Stimulated activated CD8-positive, alpha-beta memory T cell treated with anti-CD3 and anti-CD28 coated beads, Interleukin-7, amount 100 ng/mL, for 48 hours (primary cell): ENCODE measurements at places on chromosomes 4 and X.

GRCh38 chr4:25930731-25931354, 16.8 kb downstream of the SMIM20 start:
- DNase-seq, result no peak

DNA sequence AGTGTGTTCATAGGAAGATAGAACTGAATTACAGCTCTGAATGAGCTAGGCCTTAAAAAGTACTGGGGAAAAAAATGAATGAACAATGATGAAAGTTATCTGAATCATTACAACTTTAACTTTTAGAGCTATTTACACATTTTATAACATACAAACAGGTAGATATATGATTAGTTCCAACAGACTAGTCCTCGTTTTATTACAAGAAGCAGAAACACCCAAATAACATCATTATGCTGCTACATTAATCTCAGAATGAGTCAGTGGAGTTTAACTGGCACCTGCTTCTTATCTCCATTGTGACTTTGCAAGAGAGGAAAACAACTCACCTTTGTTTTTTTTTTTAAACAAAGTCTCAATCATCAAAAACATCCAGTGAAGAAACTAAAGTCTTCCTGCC, 15.2 kb downstream of the ATP8A1 start:
- no peak for DNase-seq

DNA sequence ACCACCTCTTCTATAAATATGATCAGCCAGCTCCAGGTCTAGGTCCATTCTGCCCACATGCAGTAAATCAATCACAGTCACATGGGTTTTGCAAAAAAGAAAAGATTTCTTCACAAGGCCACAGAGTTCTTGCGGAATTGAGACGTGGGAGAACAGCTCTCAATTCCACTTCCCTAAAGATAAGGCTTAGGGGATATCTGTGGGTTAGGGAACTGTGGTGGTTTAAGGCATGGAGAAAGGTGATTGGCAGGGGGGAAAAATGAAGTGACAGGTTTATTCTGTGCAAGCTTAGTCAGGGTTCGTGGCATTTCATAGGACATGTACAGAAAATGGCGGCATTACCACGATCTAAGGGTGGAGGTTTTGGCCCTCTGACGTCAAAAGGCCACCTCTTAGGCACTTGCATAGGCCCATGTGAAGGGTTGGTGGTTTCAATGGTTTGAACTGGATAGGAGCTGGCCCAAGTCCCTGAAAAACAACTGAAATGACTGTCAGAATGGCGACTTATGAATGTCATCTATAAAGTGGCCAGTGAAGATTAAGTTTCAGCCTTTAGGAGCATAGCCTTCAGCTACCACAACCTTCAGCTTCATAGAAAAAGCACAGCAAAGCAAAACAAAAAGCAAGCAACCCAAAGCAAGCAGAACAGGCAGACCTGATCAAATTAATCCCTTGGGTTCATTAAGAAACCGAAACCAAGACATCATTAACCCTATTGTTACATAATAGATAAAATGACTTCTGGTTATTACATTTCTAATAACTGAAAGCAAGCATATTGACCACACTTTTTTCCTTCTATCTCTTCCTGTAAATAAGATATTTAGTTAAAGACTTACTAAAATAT, 289.8 kb upstream of the SFRP2 start:
- no peak for DNase-seq

DNA sequence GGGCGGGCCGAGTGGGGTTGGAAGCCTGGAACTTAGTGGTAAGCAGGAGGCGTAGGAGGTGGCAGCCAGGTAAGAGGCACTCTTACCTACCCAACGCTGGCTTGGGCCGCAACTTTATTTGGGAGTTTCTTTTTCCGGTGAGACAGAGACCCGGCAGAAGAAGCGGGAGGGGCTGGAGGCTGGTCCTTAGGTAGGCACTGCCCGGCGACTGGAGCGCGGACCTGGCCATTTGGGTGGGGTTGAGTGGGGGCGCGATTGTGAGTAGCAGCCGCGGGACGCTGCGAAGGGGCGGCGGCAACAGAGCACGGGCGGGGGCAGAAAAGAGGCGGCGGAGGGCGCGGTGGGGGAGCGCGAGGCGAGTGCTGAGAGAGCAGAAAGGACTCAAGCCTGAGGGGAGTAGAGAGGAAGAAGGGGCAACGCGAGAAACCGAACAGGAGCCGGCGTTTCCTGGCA, 334 bp upstream of the POU4F2 start:
- no peak for DNase-seq

DNA sequence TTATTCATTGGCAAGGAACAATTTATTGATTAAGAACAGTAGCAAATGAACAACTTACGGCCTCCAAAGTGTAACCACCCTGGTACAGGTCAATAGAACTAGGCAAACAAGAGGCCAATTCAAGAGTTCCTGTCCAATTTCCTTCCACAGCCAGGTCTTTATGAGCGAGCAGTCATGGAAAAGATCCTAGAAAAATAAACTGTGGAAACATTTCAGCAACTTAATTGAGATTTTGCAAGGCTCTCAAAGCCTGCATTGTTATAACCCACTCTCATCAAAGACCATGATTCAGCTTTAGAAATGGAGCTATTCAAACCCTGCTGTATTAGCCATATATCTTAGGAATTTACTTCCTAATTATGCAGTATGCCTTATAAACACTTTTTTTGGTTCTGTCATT, 43.6 kb downstream of the UNC5C start:
- DNase-seq, result no peak

DNA sequence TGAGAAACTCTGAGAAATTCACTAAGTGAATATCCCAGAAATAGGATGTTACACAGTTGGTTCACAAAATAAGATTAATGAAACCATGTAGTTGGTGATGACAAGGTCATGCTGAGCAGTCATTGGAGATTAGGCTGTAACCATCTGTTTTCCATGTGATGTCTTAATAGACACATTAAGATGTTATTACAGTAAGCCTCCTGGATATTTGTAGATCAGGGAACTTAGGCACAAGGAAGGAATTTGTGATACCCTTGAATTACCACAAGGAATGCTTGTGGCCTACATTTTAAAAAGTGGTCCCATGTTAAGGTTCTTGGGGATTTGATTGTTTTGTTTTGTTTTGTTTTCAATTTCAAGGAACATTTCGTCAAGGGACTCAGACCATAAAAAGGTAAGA, 185.6 kb upstream of the BANK1 start:
- DNase-seq, result no peak

GRCh38 chrX:68894513-68895340, 65.9 kb downstream of the EFNB1 start:
- DNase-seq, result no peak

- peak; percentile 46 for DNase-seq
Observed at GRCh38 chr4:77819404-77819842, 255 bp upstream of the CNOT6L start.
